Left ventricle myocardium inferior (tissue), 1 donor: ENCODE measurements at places on chromosomes 5 and 9. TPM values are rescaled to one million over a fixed set of nuclear protein-coding genes. Genes with fewer than 3 reads are reported as not detected.

- no peak for DNase-seq
- H3K36me3 ChIP-seq, result no peaks in the 10 kb centered on the region
- peaks cover 80% of the 10 kb centered on the region for H3K27me3 ChIP-seq
- H3K27ac ChIP-seq, result no peak overlapping the region
- H3K4me1 ChIP-seq, result no peaks in the 10 kb centered on the region
Observed at GRCh38 chr5:176151281-176151680, 86.9 kb upstream of the SIMC1 start.

GRCh38 chr5:106127985-106128384 lies 1542.8 kb downstream of the EFNA5 start:
- no peaks in the 10 kb centered on the region for H3K36me3 ChIP-seq
- H3K4me1 ChIP-seq, result no peaks in the 10 kb centered on the region
- H3K4me3 ChIP-seq, result no peak overlapping the region
- no peak for DNase-seq
- H3K27me3 ChIP-seq, result no peaks in the 10 kb centered on the region

- peaks cover 27% of the 10 kb centered on the region for H3K36me3 ChIP-seq
- DNase-seq, result no peak
- no peaks in the 10 kb centered on the region for H3K27me3 ChIP-seq
- peaks cover 38% of the 10 kb centered on the region for H3K4me1 ChIP-seq
- H3K4me3 ChIP-seq, result peak overlapping the region; percentile 93
- peak overlapping the region; percentile 97 for H3K27ac ChIP-seq
Observed at GRCh38 chr5:138338411-138339090, 485 bp downstream of the FAM53C start.

- H3K36me3 ChIP-seq, result no peaks in the 10 kb centered on the region
- H3K4me3 ChIP-seq, result peak within 1 kb of the TSS; percentile 72
- H3K27me3 ChIP-seq, result no peaks in the 10 kb centered on the region
- H3K27ac ChIP-seq, result peak within 1 kb of the TSS; percentile 92
Observed at GRCh38 chr5:156326718-156327259, at the start of gene SGCD. SGCD (plus strand) TSS chr5:156327164.

- no peaks in the 10 kb centered on the region for H3K36me3 ChIP-seq
- H3K27ac ChIP-seq, result peak overlapping the region; percentile 93
- H3K4me1 ChIP-seq, result peaks cover 36% of the 10 kb centered on the region
- H3K27me3 ChIP-seq, result no peaks in the 10 kb centered on the region
Observed at GRCh38 chr5:62306896-62307689, 1.1 kb downstream of the KIF2A start.

GRCh38 chr9:108687006-108687987 lies 168.5 kb downstream of the ACTL7B start:
- H3K27ac ChIP-seq, result no peak overlapping the region
- H3K36me3 ChIP-seq, result no peaks in the 10 kb centered on the region

- H3K27ac ChIP-seq, result no peak overlapping the region
- H3K36me3 ChIP-seq, result no peaks in the 10 kb centered on the region
- DNase-seq, result peak; percentile 72
- no peak overlapping the region for H3K4me3 ChIP-seq
Observed at GRCh38 chr9:127586537-127586936, 25.5 kb upstream of the STXBP1 start.

DNA sequence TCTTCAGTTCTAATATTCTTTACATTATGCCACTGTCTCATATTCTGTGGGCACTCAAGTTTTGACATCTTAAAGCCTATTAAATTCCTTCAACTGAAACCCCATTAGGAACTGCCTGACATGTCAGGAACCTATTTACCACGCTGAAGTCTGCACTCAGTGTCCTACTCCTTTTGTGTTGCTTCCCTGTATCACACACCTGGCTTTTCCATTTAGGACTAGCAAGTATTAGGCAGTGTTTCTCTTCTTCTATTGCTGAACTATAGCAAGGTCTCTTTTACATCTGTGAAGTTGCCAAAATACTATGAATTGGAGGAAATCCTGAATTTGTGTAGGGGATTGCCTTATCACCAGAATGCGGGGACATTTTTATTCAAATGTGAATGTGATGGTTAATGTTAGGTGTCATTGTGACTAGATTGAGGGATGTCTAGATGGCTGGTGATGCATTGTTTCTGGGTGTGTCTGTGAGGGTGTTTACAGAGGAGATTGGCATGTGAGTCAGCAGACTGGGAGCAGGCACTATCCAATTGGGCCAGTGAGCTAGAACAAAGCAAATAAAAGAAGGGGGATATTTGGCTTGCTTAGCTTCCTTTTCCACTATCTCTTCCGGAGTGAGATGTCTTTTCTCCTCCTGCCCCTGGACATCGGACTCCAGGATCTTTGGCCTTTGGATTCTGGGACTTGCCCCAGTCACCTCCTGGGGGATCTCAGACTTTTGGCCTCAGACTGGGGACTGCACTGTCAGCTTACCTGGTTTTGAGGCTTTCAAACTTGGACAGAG lies 21.2 kb upstream of the VCAN start:
- H3K27me3 ChIP-seq, result no peaks in the 10 kb centered on the region
- H3K4me1 ChIP-seq, result peaks cover 15% of the 10 kb centered on the region
- H3K27ac ChIP-seq, result no peak overlapping the region
- no peak overlapping the region for H3K4me3 ChIP-seq
- no peaks in the 10 kb centered on the region for H3K36me3 ChIP-seq
- DNase-seq, result no peak

DNA sequence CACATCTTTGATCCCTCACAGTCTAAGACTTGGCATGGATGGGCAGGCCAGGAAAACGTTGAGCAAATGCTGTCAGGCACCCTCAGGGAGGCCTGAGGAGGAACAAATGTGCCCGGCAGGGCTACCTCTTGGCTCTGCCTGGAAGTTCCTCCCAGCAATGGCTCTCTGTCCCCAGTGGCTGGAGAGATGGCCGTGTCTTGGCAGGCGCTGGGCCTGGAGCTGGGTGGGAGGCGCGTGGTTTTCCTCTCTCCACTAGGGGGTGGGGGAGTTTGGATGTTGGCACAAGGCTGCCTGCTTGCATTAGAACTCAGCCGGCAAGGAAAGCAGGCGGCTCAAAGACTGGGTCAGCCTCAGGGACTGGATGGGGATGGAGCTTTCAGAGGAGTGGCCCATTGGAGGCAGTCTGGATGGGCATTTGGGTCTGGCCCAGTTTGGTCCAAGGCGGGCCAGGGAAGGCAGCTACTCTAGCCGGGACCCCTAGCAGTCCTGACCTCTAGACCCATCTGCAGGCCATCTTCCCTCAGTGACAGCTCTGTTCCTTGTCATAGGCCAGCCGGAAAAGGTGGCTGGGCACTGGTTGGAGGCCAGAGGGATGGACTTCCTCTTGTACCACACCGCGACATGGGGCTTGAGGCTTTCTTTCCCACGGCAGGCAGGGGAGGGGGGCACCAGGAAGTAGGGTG lies 68.2 kb upstream of the STC2 start:
- H3K4me1 ChIP-seq, result no peaks in the 10 kb centered on the region
- no peak for DNase-seq
- no peaks in the 10 kb centered on the region for H3K36me3 ChIP-seq

- H3K27ac ChIP-seq, result peak overlapping the region; percentile 98
- peaks cover 58% of the 10 kb centered on the region for H3K4me1 ChIP-seq
Observed at GRCh38 chr9:34647651-34648050, 1.2 kb downstream of the GALT start.

DNA sequence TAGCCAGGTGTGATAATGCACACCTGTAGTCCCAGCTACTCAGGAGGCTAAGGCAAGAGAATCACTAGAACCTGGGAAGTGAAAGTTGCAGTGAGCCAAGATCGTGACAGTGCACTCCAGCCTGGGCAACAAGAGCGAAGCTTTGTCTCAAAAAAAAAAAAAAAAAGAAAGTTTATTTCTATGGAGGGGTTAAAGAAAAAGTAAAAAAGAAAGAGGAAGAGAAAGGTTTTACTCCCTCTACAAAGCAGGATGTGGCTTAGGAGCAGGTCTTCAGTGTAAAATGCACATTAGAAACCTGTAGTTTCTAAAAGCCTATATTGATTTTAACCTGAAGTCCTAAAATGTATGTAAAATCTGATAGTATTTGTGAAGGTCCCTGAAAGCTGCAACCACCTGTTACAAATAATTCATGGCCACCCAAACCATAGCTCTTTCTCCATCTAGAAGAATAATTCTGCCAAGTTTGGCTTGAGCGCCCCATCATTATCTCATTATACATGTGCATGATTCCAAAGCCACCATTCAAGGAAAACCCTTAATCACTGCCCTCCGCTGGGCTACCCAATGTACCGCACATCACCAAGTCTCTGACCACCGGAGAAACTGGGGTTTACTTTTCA lies 3.4 kb downstream of the FNBP1 start:
- no peaks in the 10 kb centered on the region for H3K36me3 ChIP-seq
- peaks cover 49% of the 10 kb centered on the region for H3K4me1 ChIP-seq
- H3K4me3 ChIP-seq, result no peak overlapping the region
- no peak overlapping the region for H3K27ac ChIP-seq
- no peaks in the 10 kb centered on the region for H3K27me3 ChIP-seq

DNA sequence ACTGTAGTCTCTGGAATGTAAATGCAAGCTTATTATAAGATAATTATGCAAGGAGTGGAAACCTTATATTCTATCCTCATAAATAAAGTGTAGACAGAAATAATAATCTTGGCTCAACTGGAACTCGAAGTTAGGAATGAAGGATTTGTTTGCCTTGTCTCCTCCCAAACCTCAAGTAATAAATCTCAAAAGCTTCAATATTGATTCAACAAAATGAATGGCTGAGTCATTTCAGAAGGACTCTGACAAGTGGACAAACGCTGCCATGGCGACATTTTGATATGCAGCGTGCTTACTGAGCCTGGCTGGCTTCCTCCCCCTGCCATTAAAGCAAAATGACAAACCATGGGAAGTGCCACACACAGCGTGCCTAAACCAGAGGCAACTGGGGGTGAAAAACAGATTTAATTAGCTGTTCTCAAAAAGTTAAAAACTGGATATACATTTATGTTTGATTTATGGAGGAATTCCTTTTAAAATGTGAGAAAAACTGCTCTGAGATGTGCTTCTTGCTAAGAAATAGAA lies 10.5 kb upstream of the ADGRV1 start:
- H3K27me3 ChIP-seq, result peaks cover 23% of the 10 kb centered on the region
- no peak for DNase-seq
- no peak overlapping the region for H3K27ac ChIP-seq
- no peaks in the 10 kb centered on the region for H3K36me3 ChIP-seq
- H3K4me3 ChIP-seq, result peak overlapping the region; percentile 7

GRCh38 chr5:67992923-67993322 lies 222.6 kb upstream of the PIK3R1 start:
- H3K27ac ChIP-seq, result no peak overlapping the region
- H3K4me3 ChIP-seq, result no peak overlapping the region
- no peak for DNase-seq
- H3K36me3 ChIP-seq, result no peaks in the 10 kb centered on the region
- H3K27me3 ChIP-seq, result no peaks in the 10 kb centered on the region
- H3K4me1 ChIP-seq, result peaks cover 31% of the 10 kb centered on the region

- DNase-seq, result no peak
- H3K27ac ChIP-seq, result no peak overlapping the region
- H3K27me3 ChIP-seq, result no peaks in the 10 kb centered on the region
- peak overlapping the region; percentile 91 for H3K4me3 ChIP-seq
Observed at GRCh38 chr9:89312222-89312571, 1.2 kb downstream of the CKS2 start.

DNA sequence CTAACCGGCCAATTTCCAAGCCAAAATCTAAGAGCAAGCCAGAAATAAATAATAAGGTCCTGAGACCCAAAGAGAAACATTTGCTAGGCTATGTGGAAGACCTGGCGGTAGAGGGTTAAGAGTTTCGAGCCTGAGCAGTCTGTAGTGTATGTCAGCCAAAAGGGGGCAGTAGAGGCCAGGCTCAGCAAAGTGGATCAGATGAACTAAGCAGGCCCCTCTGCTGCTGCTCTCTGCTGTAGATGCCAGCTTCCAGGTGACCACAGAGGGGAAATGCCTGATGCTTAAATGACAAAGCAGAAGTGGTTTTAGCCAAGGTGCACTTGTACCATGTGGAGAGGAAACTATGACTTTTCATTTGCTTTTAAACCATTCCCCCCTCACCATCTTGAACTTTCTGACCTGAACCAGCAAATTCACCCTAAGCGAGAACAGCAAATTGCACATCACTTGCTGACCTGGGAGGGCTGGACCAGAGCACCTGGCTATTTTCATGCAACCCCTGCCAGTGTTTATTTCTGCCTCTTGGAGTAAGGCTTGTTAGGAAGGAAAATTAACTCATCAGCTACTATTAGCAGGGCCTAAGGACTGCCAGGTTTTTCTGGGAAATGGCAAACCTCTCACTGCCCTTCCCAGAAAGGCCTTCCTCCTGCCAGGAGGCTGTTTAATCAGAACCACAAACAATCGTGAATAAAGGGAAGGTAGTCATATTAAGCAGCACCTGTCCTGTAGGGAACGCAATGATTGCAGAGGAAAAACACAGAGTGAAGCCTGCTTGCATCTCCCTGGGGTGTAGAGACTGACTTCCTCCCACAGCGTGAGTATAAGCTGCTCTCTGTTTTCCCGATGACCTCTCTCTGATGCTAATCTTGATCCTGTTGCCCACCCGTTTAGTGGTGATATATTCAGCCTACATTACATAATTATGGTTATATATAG lies 818.2 kb downstream of the TLR4 start:
- no peak overlapping the region for H3K4me3 ChIP-seq
- no peak overlapping the region for H3K27ac ChIP-seq
- H3K4me1 ChIP-seq, result no peaks in the 10 kb centered on the region
- peak; percentile 23 for DNase-seq
- no peaks in the 10 kb centered on the region for H3K27me3 ChIP-seq

GRCh38 chr9:35518981-35519679 lies 29.2 kb downstream of the RUSC2 start:
- no peak for DNase-seq
- H3K4me3 ChIP-seq, result peak overlapping the region; percentile 4
- peak overlapping the region; percentile 85 for H3K27ac ChIP-seq
- no peaks in the 10 kb centered on the region for H3K27me3 ChIP-seq
- H3K36me3 ChIP-seq, result no peaks in the 10 kb centered on the region

DNA sequence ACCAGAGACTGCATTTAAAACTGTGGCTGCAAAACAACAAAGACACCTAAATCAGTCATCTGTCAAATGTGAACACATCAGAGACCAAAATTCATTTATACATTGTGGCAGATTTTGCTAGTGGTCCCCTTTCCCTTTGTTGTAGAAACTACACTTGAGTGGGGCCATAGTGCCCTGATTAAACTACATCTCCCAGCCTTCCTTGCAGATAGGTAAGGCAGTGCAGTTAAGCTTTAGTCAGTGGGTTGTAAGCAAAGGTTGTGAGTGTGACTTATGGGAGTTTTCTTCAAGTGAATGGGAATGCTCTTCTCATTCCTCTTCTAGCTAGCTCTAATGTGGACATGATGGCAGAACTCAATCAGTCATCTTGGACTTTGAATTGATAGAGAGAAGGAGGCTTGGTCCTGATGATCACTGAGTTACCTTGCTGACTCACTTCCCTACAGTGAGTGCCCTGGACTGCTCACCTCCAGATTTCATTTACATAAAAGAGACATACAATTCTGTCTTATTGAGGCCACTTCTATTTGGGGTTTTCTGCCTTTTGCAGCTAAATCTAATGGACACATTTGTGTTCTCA lies 35.2 kb upstream of the SPARC start:
- H3K4me1 ChIP-seq, result peaks cover 18% of the 10 kb centered on the region
- H3K27me3 ChIP-seq, result no peaks in the 10 kb centered on the region
- H3K36me3 ChIP-seq, result no peaks in the 10 kb centered on the region

Gene LHX3
- total RNA-seq, result not detected

Gene GKAP1
- 22.5 TPM for total RNA-seq

Gene MCC
- total RNA-seq, result 31.6 TPM

Gene CCNI2
- total RNA-seq, result 0.08 TPM

Gene UNC5A
- not detected for total RNA-seq

Gene COL15A1
- 45.4 TPM for total RNA-seq

Gene CAMK4
- total RNA-seq, result 0.36 TPM

Gene CCL28
- 0.60 TPM for total RNA-seq

Gene GABRA6
- not detected for total RNA-seq

Gene OLFM1
- 10.0 TPM for total RNA-seq

Gene BICD2
- total RNA-seq, result 37.3 TPM
